ENCODE measurements at places on chromosomes 3 and 15. TPM values are rescaled to one million over a fixed set of nuclear protein-coding genes. Genes with fewer than 3 reads are reported as not detected.

Gene IL16
- total RNA-seq: 54.0 TPM

Gene TMCC1
- total RNA-seq: 56.1 TPM

DNA sequence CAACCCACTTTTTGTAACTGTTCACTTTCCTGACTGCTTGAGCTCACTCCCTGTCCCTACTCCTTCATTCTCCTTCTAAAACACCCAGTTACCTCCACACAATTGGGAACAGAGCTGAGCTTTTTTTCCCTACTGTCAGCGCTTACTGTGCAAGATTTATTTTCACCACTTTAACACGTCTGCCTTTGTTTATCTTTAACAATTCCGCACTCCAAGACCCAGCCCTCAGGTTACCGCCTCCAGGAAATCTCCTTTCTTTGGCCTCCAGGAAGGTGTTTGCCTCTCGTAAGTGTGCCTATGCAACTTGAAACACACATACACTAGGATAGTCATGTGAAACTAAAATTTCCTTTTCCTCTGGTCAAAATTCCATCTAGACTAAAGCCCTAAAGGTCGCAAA is 271.9 kb upstream of the TPRG1 start:
- DNase-seq: no peak

GRCh38 chr3:123778991-123779622 is 105.0 kb downstream of the MYLK start:
- DNase-seq: no peak

DNA sequence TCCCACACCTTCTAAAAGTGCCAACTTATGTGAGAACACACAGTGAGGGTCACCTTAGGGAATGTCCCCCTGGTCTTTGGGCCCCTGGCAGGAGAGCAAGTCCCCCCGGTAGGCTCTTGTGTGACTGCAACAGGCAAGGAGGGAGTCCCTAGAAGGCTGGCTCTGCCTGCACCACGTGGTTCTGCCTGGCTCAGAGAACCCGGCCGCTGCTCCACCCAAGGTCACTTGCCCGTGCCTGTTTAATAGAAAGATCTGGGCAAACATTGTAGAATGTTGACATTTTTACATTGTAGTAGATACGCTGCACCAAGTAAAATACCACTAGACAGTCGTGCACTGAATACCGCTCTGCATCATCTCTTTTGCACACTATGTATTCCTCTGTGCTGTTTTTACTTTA is 21.9 kb downstream of the GABRA5 start:
- no peak for DNase-seq

GRCh38 chr3:87997298-87997697 is 61.5 kb downstream of the CGGBP1 start:
- DNase-seq: no peak

- DNase-seq: peak; percentile 86
These were observed 17.8 kb downstream of the SPATA12 start for GRCh38 chr3:57078344-57078634.

GRCh38 chr3:420584-420983 is 224.0 kb downstream of the CHL1 start:
- no peak for DNase-seq

DNA sequence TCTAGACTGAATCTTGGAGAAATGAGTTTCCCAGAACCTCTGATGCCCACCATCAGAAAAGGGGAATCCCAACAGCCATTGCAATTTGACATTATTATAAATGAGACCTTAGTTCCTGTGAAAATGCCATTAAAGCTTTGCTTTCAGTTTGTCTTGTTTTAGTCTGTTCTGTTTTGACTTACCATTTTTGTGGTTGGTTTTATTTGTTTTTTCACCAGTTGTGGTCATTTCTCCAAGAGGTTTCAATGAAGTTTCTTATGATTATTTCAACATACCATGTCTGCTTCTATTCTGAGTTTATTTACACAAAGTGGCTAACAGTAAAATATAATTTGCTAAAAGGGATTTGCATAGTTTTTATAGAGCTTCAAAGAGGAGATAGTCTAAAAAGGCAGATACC is 175.0 kb upstream of the MCTP2 start:
- no peak for DNase-seq

All from sciatic nerve (tissue), 2 donors.